ENCODE measurements at places on chromosomes 11 and 22. TPM values are rescaled to one million over a fixed set of nuclear protein-coding genes. Genes with fewer than 3 reads are reported as not detected.
A peak's percentile ranks its signal among the peaks of the same experiment; 100 is the strongest.

DNA sequence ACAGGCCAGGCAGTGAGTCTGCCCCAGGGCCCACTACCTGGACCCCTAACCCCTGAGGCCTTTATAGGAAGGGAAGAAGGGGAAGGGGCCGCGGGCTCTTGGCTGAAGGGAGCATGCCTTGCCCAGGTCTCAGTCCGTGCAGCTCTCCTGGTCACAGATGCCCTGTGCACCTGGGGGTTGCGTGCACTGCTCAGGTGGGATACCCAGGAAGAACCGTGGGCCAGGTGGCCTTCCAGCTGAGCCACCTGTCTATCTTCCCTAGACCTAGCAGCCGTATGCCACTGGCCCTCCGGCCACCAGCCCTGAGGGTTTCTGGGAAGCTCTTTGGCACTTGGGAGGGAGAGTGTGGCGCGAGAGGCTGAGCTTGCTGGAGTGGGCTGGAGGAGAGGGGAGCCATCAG is 1178.6 kb downstream of the BRD1 start:
- no peak overlapping the region for H3K27ac ChIP-seq
- no peaks in the 10 kb centered on the region for H3K4me1 ChIP-seq
- H3K36me3 ChIP-seq: no peaks in the 10 kb centered on the region
- DNase-seq: no peak
- no peak overlapping the region for H3K4me3 ChIP-seq

DNA sequence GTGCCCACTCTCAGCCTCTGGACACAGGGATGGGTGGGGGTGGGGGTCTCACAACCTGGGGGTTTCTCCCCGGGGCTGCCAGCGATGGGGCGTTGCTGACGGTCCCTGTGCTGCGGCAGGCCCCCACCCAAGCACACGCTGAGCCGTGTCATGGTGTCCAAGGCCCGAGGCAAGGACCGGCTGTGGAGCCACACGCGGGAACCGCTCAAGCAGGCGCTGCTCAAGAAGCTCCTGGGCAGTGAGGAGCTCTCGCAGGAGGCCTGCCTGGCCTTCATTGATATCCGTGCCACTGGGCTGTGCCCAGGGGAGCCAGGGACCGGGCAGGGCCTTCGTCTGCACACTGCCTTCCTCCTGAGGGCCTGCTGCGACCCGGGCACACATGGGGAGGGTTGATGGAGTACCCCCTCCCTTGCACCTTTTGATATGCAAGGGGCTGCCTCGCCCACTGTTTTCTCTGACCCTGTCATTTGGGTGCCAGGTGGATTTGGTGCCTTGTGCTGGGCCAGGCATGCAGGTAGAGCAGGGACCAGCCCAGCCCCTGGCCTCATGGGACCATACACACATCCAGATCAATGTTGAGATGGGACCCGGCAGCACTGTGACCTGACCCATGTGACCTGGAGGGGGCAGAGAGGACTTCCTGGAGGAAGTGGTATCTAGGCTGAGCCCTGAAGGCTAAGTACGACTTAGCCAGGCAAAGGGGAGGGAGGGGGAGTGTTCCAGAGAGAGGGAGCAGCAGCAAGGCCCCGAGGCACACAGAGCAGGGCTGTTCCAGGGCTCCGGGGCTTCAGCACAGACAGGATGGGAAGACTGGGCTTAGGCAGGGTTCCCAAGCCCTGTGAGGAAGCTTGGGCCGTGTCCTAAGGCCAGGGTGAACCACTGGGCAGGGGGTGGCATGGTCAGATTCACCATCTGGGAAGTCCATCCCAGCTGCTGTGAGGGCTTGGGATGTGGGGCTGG is 75.2 kb downstream of the MYO7A start:
- no peaks in the 10 kb centered on the region for H3K36me3 ChIP-seq
- DNase-seq: no peak
- H3K27me3 ChIP-seq: 0 out of 2 replicates have a peak, but pooled peaks cover 5% of the 10 kb centered on the region
- H3K4me3 ChIP-seq: no peak overlapping the region
- no peak overlapping the region for H3K27ac ChIP-seq

The CDC42BPG gene
- not detected for total RNA-seq

- DNase-seq: peak; percentile 99
- no peaks in the 10 kb centered on the region for H3K36me3 ChIP-seq
- H3K27me3 ChIP-seq: no peaks in the 10 kb centered on the region
- no peak overlapping the region for H3K4me3 ChIP-seq
- H3K27ac ChIP-seq: peak overlapping the region; percentile 85
Observed at GRCh38 chr11:86632499-86633269, 39.7 kb downstream of the ME3 start.

The PICK1 gene
- 12.4 TPM for total RNA-seq

All from GM23248 (cell line).